NCI-H748 treated with DMSO at 0.1 percent for 48 hours (cell line): ENCODE measurements at places on chromosomes 7 and 10.
A peak's percentile ranks its signal among the peaks of the same experiment; 100 is the strongest.

GRCh38 chr7:72307566-72307965 lies 104.6 kb downstream of the CALN1 start:
- no peak for DNase-seq

DNA sequence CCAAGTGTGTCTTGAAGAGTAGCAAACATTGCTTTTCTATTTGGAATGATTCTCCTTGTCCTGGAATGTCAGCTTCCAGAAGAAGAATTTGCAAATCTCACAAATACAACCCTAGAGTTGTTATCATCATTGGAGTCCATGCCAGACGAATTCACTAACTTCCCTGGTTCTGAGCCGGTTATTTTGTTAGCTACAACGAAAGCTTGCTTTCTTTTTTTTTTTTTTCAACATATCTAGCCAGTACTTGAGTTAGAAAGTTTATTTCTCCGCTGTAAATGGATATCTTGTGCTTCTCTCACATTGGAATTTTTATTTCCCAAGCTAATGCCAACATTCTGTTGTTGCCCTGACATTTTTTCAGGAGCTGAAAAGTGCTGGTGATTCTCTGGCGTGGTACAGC lies 138.1 kb upstream of the POM121L12 start:
- DNase-seq: no peak

DNA sequence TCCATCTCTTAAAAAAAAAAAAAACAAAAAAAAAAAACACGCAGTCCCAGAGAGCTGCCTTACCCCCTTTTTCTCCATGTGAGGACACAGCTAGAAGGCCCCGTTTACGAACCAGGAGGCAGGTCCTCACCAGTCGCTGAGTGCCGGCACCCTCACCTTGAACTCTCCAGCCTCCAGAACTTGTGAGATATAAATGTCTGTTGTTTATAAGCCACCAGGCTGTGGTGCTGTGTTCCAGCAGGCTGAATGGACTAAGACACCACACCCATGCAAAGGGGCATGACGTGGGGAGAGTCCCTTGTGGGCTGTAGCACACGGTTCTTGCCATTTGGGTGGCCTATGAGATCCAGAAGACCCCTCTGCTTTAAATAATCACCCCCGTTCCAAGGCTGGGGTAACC lies 17.2 kb downstream of the ECHDC3 start:
- DNase-seq: no peak

GRCh38 chr10:129949891-129950291 lies 14.2 kb downstream of the EBF3 start:
- DNase-seq: no peak

- peak; percentile 74 for DNase-seq
These were observed 648.1 kb downstream of the ANKRD7 start for GRCh38 chr7:118872568-118872967.

DNA sequence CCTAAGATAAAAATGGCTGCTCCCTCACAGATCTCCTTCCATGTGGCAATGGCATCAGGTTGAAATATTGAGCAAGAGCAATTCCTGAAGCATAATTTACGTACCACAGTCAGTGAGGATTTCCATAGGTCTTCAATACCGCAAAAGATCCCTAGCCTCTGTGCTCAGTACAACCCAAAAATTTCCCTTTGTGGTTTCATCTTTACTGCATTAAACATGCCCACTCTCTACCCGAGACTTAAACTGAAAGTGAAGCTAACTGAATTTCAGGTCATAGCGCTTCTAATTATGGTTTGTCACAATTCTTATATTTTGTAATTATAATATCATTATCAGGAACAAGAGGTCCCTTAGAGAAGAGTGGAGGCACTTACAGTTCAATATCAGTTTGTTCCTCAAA lies 1071.1 kb downstream of the XPNPEP1 start:
- DNase-seq: no peak

DNA sequence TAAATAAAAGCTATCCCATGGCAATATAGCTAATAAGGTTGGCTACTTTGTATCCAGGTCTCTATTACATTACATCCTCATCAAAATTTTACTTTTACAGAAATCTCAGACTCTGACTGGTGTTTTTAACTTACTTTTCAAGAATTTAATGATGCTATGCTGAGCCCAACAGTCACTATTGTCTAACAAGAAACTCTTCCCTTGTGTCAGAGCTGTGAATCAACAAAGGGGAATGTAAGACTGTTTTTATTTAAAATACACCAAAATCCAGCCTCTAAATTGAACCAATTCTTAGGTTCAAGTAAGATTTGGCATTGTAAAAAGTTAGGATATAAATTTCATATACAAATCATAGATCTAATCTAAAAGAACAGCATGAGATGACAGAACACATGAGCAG lies 7.0 kb downstream of the RTKN2 start:
- no peak for DNase-seq

- no peak for DNase-seq
These were observed 94.0 kb downstream of the AKR1D1 start for GRCh38 chr7:138170298-138170697.

DNA sequence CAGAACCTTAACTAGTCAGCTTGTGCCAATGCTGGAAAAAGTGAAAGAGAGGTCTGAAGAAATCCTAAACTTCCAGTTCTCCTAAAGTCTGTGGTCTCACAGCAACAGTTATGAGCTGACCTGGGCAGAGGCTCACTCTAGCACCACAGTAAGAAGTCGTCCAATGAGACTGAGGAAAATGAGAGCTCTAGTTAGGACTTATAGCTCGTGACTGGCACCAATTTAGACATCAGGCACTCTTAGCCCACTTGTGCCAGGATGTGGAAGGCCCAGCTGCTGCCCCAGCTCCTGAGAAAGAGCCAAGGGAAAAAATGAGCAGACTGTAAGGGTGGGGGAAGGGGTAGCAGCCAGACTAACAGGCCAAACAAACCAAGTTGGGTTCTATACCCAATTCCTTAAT lies 7.6 kb downstream of the MMS19 start:
- no peak for DNase-seq

GRCh38 chr10:11849911-11850310 lies 26.8 kb downstream of the PROSER2 start:
- DNase-seq: no peak

- DNase-seq: no peak
These were observed 722.6 kb downstream of the GATA3 start for GRCh38 chr10:8776926-8777622.

GRCh38 chr7:52705768-52706167 lies 329.7 kb upstream of the POM121L12 start:
- no peak for DNase-seq

- DNase-seq: no peak
These were observed 23.0 kb upstream of the TFAM start for GRCh38 chr10:58362027-58362789.

- peak; percentile 13 for DNase-seq
These were observed 125.0 kb downstream of the FOXP2 start for GRCh38 chr7:114539575-114539974.

GRCh38 chr7:44292420-44292817 lies 33.0 kb downstream of the CAMK2B start:
- DNase-seq: no peak

- DNase-seq: no peak
These were observed 60.4 kb downstream of the EVX1 start for GRCh38 chr7:27303026-27303425.

- DNase-seq: no peak
These were observed 209.8 kb upstream of the RHOBTB1 start for GRCh38 chr10:61153771-61154170.

- DNase-seq: no peak
These were observed 266.3 kb downstream of the RPS24 start for GRCh38 chr10:78299851-78300468.

DNA sequence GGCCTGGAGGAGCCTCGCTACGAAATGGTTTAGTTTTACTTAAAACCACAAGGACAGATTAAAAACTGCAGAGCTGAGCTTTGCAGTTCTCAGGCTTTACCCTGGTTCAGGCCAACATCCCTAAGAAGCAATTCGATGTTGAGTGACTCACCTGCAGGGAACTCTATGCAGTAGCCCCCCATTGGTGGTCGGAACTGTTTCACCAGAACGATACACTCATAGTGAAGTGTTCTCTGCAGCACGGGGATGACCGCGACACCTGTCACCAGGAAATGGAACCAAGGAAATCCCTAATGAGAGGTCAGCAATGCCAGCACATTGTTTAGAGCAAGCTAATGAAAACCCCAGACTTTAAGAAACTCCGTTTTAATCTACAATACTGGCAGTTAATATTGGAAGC lies 18.0 kb downstream of the NUDT5 start:
- no peak for DNase-seq

- DNase-seq: no peak
These were observed 6.8 kb upstream of the CDK6 start for GRCh38 chr7:92843034-92843760.

DNA sequence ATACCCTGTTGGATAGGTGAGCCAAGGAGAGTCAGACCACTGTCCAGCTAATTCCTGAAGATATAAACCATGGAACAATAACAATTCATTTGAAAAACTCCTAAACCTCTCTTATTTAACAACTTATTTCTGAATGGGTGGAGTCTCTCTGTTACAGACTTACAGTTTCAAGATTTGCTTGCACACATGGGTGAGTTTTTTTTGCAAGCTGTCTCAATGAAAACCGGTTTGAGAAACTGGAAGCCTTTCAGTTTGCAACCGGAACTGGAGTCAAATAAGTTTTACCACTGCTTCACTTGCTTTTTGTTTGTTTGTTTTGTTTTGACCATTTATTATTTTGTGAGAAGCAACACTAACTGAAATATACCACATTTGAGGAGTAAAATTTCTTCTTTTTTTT lies 243.8 kb downstream of the MTERF1 start:
- DNase-seq: no peak

DNA sequence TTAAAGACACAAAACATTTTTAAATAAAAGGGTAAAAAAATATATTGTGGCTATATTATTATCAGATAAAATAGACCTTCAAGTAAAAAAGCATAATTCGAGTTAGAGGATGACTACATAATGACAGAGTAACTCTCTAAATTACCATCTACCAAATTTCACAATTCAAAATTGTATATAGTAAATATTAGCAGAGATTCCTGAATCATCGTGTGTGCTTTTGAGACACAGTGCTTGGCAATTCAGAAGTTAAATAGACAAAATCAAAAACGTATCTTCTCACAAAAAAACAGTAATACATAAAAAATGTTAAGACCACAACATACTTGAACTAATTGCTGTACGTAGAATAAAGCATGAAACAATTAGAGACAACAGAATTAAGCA lies 110.4 kb downstream of the AHR start:
- DNase-seq: no peak

GRCh38 chr10:122498521-122498920 lies 37.2 kb downstream of the HTRA1 start:
- no peak for DNase-seq

DNA sequence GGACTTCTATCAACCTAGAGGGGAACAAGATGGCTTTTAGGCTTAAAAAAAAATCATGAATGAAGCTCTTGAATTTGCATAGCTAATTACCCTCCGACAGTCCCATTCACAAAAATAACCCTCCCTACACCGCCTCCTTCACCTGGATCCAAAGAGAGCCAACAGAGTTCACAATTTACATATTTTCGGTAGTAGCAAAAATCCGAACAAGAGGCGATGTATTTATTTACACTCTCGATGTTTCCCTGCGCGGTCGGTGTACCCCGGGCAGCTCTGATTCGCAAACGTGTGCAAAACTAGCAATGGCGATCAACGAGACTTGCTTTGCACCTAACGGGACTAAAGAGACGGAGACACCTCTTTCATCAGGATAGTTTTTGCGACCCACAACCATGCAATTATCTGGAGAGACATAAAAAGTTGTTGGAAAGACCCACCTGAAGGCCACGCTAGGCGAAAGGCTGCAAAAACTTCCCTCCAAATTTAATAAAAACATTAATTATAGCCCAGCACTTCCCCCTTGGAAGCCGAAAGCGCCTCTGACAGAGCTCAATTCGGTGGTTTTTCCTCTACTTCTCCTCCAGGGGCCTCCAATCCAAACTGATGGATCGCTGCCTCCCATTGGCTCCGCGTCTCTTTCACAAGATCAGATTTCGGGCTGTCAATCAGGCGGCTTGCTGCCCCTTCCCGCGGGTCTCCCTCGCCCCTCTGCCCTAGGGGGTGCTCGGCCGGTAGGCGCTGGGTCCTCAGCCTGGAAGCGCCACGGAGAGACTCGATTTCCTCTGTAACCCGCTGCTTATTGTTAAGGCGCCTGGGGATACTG lies at the start of gene ETV1:
ETV1 (minus strand) TSS at position 541 of the 823 bp plus-strand sequence. CDS start 614 bp downstream, outside the sequence.
- DNase-seq: peak; percentile 88

GRCh38 chr10:69045441-69046300 lies 42.2 kb upstream of the SRGN start:
- no peak for DNase-seq

DNA sequence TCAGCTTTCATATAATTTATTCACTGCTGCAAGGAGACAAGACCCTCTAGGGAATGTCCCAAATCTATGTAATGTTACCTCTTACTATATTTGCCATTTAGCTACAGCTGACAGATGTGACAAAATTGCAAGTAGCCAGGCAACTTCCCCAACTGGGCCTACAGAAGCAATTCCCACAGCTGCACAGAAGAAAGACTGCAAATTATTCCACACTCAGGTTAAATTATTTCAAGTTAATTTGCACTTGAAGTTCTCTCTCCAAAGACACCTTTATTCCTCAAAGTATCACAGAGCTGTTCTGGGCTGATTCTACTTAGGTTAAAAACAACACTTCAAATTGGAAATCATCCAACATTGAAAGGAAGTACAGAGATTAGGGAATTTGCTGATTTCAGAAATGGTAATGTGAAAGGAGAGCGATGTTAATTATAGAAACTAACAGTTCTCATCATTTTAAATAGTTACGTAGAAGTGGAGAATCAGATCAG lies 133.6 kb downstream of the THSD7A start:
- no peak for DNase-seq

- DNase-seq: no peak
These were observed 602.9 kb upstream of the GHITM start for GRCh38 chr10:83536426-83536825.

- DNase-seq: no peak
These were observed 82.1 kb upstream of the IGFBP3 start for GRCh38 chr7:46003161-46003560.

DNA sequence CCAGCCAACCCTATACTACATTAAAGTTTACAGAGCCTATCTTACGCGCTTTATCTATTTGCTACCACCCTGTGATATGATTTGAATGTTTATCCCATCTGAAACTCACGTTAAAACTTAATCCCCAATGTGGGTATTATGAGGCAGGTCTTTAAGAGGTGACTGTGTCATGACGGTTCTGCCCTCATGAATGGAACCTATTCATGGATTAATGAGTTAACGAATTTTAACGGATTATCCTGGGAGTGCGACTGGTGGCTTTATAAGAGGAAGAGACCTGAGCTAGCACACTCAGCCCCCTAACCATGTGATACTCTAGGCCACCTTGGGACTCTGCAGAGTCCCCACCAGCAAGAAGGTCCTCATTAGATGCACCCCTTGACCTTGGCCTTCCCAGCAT lies 37.8 kb downstream of the SRPK2 start:
- no peak for DNase-seq

GRCh38 chr7:123220396-123220795 lies 20.6 kb upstream of the SLC13A1 start:
- DNase-seq: no peak

DNA sequence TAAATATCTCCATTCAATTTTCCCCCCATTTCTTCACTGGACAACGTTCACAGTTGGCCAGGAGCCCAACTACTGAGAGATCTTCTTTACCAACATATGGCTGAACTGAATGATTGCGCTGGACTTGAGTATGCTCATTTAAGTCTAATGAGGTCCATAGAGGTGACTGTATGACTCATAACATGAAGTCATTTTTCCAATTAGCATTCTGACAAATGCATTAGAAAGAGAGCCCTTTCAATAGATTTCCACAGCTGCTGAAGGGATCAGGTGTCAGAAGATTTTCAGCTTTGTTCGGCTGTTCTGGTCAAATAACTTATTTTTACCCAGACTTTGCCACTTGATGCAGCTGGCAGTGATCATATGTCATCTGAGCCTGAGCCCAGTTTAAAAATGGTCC lies 438.0 kb downstream of the ETV1 start:
- peak; percentile 90 for DNase-seq
